ENCODE measurements at places on chromosomes 11 and 22.

DNA sequence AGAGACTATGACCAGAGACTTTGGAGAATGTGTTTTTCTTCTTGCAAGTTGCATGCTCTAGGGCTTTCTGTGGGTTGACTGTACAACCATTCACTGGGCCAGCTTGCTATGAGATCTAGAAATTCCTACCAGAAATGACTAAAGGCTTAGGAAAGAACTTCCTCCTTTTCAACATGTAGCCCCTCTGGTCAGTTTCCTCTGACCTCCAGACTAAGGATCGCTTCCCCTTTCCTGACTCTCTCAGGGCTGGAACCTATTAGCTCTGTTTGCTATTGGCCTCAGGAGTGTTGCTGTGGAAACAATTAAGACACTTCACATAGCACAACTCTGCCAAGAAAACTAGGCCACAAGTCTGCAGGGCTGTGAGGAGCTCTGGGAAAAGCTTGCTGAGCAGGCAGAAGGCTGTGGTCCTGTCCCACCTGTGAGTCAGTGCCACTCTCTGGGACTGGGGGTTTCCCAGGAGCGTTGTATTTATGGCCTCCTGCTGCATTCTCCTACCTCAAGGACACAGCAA is 10.7 kb downstream of the CRY2 start:
- no peak for DNase-seq

- no peak for DNase-seq
These were observed 2.3 kb downstream of the PCF11 start for GRCh38 chr11:83158965-83159901.

DNA sequence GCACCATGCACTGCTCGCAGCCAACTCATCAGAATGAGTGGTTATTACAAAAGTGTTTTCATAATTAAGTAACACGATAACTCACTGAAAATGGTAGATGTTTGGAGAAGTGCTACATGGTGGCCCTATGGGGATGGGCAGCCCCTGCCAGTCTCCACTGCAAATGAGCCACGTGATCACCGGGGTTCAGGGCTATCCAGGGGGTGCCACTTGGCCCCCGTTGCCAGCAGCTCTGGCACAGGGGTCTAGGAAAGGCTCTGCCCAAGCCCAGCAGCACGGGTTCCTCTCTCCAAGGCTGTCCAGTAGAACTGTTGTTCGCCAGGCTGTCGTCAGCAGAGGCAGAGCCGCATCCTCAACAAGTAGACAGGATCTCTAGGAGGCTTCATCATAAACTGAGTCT is 382.1 kb upstream of the B3GAT1 start:
- no peak for DNase-seq

- DNase-seq = peak; percentile 82
These were observed 26.1 kb upstream of the CELSR1 start for GRCh38 chr22:46563381-46564083.

DNA sequence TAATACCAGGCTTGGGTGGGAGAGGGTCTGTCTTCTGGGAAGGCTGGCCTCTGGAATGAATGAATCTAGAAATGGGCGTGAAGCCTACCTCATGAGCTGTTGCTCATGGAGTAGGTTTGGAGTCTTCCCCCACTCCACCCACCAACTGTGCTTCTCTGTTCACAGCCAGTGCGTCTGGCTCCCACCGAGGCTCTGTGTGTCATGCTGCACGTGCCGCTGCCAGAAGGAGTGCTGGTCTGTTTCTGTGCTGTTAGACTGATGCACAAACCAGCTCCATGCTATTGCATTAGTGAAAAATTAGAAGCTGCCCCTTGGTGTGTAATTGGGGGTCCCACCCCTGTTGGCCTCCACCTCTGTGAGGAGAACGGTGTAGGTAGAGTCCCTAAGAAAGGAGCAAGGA is 132.3 kb upstream of the PARVA start:
- no peak for DNase-seq

- no peak for DNase-seq
These were observed 81.8 kb upstream of the SYN3 start for GRCh38 chr22:33139937-33140336.

GRCh38 chr22:37403267-37403960 is 23.9 kb downstream of the ELFN2 start:
- DNase-seq = no peak

DNA sequence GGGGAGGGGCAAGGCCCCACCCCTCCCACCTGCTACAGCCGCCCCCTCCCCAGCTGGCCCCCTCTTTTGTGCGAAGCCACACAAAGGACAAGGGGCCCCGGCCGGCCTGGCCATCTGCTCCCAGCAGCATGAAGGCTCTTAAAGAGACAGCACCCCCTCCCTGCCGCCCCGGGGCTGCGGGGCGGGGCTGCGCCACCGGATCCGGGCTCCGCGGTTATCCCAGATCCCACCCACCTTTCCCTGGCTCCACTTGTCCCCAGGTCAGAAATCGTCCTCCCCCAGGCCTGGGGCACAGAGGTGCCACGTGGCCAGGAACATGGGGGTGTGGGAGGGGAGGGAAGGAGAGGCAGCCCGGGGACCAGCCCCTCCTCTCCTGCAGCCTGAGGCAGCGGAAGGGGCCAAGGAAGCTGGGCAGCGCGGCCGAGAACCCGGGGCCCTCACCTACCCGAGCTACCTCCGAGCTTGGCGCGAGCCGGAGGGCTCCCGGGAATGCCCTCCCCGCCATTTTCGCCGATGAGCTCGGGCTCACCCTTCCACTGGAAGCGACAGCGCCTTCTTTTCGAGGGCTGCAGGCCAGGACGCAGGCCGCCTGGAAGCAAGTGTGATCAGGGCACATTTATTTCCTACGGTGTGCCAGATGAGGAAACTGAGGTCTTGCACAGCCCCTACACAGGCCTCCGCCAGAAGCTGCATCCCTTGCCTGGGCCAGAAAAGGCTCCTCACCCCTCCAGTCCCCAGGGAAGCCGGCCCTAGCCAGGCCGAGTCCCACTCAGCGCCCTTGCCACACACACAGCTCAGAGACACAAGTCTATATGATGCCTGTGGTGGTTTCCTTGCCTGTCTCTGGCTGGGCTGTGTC is 2.5 kb upstream of the RCOR2 start:
- DNase-seq = no peak

DNA sequence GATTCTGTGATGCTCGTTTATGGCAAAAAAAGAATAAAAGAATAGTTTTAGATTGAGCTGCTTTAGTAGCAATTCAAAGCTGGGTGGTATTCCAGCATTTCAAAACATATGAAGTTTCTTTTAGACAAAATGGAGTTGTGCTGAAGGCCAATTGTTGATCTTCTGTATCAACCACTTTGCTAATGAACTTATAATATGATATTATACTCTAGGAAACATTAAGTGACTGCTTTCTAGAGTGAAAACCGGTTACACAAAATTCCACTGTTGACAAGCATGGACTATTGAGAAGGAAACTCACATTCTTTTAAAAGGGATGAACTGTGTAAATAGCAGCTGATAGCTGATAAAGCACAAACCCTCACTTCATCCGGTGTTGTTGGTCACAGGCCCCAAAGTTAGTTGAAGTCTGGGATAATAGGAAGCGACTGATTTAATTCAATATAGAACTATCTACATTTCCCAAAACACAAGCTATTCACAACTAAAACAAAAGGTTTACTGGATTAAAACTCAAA is 255.1 kb downstream of the CADM1 start:
- DNase-seq = no peak

GRCh38 chr11:113504586-113504985 is 29.4 kb upstream of the DRD2 start:
- no peak for DNase-seq
